H1 (cell line): ENCODE measurements at places on chromosomes 12 and 14.
A peak's percentile ranks its signal among the peaks of the same experiment; 100 is the strongest.

DNA sequence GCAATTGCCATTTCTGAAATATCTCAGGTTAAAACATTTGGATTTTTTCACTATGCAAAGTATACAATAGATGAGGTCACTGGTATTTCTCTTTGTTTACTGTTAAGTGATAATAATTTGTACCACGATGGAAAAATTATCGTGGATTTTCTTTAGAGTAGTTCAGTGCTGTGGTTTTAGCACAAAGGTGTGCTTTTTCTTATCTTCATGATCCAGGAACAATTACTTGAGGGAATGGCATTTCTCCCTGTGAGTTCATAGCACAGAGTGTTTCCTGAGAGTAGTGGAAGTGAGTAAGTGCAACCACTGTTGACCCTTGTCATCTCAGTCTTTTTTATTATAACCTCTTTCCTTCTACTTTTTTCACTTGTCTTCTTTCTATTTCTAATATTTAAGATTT lies 86.8 kb downstream of the FGD4 start:
- DNase-seq: no peak

- no peak for DNase-seq
Observed at GRCh38 chr14:21771671-21772070, 98.1 kb upstream of the OR4E1 start.

GRCh38 chr12:47160316-47161244 lies 80.8 kb upstream of the AMIGO2 start:
- DNase-seq: no peak

GRCh38 chr12:118282767-118283166 lies 89.9 kb downstream of the TAOK3 start:
- DNase-seq: no peak

DNA sequence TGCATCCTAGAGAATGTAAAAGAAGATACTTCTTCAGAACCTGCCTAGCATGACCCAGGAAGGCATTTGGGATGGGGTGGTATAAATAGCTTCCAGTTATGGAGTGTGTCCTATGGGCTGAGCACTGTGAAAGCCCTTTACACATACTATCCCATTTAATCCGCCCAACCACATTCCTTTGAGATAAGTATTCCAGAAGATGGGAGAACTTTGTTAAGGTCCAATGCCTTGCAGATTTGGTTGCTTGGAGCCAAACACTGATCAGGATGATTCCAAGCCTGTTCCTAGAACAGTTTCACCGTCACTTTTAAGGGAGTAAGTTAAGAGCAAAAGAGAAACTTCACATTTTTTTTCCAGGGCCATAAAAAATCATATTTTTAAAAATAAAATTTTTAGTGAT lies 82.5 kb upstream of the CLMN start:
- DNase-seq: no peak

DNA sequence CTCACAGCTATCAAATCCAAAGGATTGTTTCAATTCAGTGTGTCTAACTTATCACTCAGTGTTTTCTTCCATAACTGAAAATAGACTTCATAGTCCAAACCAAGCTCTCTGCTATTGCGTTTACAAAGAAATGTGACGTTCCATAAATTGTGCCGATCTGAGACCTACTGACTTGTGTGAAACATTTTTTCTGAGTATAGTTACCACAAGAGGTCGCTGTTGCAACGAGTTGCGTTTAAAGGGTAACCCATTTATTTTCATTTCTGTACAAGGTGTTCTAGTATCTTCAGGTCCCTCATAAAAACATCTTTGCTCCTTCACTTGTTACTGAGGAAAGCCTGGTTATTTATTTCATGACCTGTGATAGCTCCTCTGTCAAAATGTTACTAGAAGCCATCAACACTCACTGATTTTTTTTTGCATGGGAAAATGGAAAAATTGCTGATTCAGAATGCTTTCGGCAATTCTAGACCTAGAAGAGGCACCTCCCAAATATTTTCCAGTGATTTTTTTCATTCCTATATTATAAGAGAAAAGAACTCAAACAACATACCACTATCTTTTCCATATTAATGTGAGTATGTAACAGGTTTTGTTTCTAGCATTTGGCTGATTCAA lies 60.9 kb upstream of the OR4E1 start:
- DNase-seq: no peak

GRCh38 chr14:34781242-34781641 lies 66.8 kb upstream of the CFL2 start:
- no peak for DNase-seq

DNA sequence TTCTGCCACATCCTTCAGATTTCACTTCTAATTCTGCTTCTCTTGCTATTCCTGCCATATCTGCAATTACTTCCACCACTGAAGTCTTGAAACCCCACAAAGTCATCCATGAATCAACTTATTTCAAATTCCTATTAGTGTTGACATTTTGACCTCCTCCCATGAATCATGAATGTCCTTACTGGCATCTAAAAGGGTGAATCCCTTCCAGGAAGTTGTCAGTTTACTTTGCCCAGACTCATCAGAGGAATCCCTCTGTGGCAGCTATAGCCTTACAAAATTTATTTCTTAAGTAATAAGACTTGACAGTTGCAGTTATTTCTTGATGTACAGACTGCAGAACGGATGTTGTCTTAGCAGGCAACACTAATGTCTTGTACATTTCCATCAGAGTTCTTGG lies 162.9 kb downstream of the PCNX1 start:
- DNase-seq: no peak

GRCh38 chr12:1929985-1930802 lies 11.7 kb upstream of the CACNA2D4 start:
- DNase-seq: peak; percentile 23

- DNase-seq: no peak
Observed at GRCh38 chr12:124599074-124599999, 31.9 kb upstream of the NCOR2 start.
